Large intestine (tissue), 12 donors: ENCODE measurements at places on chromosomes 4 and X.
A peak's percentile ranks its signal among the peaks of the same experiment; 100 is the strongest.

DNA sequence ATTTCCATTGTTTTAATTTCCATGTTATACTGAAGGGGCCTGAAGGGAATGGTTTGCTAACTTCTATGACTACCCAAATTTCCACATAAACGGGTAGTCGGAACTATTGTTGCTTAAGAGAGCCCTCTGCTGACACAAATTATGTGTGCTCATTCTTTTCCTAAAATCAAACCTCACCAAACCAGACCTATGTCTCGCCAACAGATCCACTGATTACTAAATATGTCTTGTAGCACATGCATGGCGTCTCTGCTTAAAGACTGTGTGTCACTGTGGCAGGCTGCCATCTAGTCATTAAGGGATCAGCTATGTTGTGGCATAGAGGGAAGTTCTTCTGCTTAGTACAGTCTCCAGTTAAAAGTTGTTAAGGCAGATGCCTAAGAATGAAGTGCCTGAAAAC is 25.1 kb downstream of the PIR start:
- no peak for DNase-seq

DNA sequence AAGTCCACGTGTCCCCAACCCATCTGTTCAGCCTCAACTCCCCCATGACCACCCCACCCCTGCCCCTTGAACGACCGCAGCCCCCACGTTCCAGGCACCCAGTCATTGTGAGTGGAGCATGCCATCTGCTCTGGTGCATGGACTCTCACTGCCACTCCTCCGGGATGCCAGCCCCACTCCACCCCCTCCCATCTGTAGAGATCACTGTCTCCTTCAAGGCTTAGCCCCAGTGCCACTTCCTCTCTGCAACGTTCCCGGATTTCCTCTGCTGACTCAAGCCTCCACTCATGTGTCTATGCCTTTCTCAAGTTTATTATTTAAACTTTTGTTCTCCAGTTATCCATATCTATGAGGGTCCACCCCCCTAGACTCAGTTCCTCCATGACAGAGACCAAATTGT is 54.0 kb downstream of the MAML3 start:
- no peak for DNase-seq

- DNase-seq = no peak
Observed at GRCh38 chr4:159735281-159736207, 632.7 kb downstream of the RAPGEF2 start.

DNA sequence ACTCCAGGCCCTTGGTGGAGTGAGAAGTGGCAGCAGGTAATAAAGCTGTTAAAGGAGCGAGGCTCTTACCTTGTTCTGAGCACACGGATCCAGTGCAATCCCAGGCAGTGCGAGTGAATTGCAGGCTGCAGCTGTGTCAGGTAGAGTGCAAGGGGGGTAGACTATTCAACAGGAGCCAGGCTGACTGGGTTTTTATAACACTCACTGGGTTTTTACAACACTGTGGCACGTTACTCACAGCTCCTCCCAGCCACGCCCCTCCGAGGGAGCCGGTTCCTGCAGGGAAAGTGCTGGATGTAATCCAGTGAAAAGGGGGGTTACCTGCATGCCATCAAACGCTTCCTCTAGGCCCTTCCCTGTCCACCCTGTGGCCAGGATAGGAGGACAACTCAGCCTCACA is 358 bp downstream of the FGFBP1 start:
- DNase-seq = peak; percentile 61

GRCh38 chrX:23333842-23334520 is 668 bp upstream of the PTCHD1 start:
- peak; percentile 6 for DNase-seq
